ENCODE measurements at places on chromosomes 1 and 21.

DNA sequence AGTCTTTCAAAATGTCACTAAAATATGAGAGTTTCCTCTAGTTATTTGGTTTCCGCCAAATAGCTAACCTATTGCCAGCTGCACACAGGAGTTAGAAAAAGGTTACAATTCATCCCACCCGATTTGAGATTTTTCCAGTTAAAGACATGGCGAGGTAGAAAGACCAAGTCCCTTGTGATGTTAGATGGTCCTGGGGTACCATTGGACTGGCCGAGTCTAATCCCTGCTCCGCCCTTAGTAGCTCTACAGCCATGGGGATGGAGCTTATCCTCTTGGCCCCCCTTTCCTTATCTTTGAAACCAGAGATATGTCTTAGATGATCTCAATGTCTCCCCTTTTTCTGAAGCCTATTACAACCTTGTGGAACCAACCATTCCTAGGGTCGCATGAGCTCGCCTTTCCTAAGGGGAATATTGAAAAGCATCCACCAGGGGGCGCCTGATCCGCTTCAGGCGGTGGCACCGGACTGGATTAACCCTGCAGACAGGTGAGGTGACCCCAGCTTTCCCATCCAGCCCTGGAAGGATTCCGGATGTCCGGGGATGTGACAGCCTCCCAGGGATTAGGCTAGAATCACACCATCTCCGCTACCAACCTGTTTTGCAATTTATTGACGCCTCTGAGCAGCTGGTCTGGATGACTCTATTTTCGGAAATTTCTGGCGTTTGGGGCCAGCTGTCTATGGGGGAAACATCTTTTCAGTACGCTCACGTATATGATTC lies 68.3 kb upstream of the SIM2 start:
- DNase-seq: peak; percentile 81

DNA sequence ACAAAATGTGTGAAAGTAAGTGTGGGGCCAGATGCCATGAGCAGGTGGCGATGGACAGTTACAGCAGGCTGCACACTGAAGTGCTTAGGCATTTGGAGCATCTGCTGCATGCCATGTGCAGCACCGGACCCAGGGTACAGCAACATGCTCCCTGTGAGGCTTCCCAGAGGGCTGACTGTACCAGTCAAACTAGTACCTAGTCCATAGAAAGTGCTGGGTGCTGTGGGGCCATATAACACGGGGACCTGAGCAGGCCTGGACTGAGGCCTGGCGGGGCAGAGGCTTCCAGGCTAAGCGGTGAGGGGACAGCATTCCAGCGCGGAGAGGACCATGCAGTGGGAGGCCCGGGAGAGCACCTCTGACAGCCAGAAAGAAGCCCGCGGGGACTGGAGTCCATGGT lies 29.9 kb upstream of the PKP1 start:
- no peak for DNase-seq

DNA sequence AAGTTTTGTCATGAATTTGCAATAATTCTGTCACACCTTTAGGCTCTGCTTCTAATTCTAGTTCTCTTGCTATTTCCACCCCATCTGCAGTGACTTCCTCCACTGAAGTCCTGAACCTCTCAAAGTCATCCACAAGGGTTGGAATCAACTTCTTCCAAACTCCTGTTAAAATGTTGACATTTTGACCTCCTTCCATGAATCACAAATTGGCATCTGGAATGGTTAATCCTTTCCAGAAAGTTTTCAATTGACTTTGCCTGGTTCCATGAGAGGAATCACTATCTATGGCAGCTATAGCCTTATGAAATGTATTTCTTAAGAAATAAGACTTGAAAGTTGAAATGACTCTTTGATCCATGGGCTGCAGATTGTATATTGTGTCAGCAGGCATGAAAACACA lies 19.7 kb upstream of the SFT2D2 start:
- no peak for DNase-seq

- DNase-seq: no peak
Measured at GRCh38 chr1:234975122-234975940, 153.3 kb downstream of the TOMM20 start.

DNA sequence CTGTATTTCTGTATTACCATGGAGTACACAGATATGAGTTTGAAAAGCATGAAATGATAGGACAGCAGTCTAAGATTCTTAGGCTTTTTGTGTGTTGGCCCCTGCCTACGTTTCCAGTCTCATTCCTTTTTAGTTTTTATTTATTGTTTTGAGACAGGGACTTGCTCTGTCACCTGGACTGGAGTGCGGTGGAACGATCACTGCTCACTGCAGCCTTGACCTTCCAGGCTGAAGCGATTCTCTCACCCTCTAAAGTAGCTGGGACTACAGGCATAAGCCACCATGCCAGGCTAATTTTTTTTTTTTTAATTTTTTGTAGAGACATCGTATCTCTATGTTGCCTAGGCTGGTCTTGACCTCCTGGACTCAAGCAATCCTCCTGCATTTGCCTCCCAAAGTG lies 3.8 kb downstream of the RAVER2 start:
- no peak for DNase-seq

DNA sequence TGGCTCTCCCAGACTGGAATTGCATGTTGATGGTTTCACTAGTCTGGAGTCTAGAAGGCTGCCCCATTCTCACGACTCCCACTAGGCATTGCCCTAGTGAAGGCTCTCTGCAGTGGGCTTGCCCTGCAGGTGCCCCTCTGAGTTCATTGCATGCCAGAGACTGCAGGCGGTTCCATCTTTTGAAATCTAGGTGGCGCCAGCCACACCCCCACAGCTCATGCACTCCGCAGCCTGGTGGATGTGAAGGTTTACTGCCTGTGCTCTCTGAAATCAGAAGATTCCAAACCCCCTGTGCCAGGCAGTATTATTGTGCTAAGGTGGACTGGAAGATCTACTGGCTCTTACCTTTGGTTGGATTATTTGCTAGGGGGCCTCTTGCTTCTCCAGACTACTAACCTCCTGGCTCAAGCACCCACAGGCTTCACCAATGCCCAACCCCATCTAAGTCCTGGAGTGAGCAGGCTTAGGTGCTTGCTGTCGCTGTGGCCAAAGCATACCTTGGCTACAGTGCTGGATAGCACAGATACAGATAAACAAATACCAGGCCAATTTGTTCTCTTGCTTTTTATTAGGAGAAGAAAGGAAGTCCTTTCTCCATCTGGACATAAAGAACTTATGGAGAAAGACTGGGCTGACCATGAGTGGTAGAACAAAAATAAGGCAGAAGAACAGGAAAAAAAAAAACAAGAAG lies 83.5 kb upstream of the SIM2 start:
- no peak for DNase-seq

- DNase-seq: no peak
Measured at GRCh38 chr21:46475296-46475695, 16.6 kb downstream of the DIP2A start.

- no peak for DNase-seq
Measured at GRCh38 chr1:195243492-195243891, 1364.7 kb downstream of the KCNT2 start.

DNA sequence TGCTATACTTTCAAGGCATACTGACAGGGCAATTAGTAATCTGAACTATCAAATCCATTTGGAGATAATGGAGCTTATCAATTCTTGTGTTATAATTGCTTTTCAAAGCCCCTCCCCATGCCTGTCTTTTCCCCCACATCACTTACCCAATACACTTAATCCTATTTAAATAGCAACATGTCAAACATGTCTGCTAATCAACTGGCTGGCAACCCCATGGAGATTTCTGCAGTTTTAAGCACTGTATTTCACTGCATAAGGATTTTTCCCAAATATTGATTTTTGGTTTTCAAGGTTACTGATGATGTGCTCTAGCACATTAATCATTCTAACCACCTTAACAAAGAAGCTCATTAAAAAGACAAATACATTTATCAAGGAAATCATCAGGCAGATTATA lies 800.3 kb downstream of the PLA2G4A start:
- DNase-seq: no peak

- no peak for DNase-seq
Measured at GRCh38 chr1:46423574-46424240, 29.6 kb downstream of the FAAH start.

- DNase-seq: no peak
Measured at GRCh38 chr1:18776777-18777176, 82.7 kb downstream of the TAS1R2 start.

GRCh38 chr21:35579520-35580293 lies 480.6 kb downstream of the SETD4 start:
- no peak for DNase-seq

DNA sequence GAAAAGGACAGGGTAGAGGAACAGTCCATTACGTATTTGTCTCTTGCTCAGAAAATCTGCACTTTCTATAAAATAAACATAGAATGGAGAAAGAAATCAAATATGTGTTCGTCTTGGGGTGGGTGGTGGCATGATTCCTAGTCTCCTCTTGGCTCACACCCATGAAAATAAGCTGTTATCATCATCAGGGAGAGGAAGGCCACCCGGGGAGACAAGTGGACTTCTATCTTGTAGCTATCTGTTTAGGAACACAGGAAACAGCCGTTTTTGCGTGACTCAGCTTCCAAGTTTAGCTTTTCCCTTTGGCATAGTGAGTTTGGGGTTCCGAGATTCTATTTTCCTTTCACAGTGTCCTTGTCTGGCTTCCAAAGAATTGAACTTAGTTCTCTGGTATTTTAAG lies 622.3 kb downstream of the PTPRU start:
- no peak for DNase-seq

DNA sequence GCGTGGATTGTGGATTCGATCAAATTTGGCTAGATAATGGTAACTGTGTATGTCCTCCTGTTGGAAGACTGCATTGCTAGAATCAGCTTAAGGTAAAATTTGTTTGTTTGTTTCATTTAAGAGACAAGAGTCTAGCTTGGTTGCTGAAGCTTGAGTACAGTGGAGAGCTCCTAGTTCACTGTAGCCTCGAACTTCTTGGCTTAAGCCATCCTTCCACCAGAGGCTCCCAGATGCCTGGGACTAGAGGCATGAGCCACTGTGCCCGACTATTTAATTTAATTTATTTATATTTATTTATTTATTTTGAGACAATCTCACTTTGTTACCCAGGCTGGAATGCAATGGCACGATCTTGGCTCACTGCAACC lies 1.5 kb downstream of the PHACTR4 start:
- DNase-seq: no peak

DNA sequence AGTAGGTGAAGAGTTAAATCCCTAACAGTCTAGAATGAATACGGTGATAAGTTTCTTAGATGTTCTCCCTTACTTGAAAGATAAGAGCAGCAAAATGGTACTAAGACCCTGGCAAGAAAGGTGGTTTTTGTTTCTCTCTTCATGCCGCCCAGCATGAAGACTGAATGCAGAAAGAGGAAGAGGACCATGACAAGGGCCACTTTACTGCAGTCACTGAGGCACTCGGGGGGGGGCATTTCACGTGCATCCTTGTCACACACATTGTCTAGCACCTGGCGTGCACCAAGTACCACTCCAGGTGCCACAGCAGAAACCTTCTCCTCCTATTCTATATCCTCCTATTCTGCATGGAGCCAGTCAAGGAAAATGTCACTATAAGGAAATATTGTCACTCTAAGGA lies 222.0 kb downstream of the TOMM20 start:
- DNase-seq: no peak

- no peak for DNase-seq
Measured at GRCh38 chr21:45021428-45022347, 52.7 kb upstream of the ADARB1 start.

GRCh38 chr1:48960320-48960719 lies 183.6 kb upstream of the BEND5 start:
- no peak for DNase-seq

DNA sequence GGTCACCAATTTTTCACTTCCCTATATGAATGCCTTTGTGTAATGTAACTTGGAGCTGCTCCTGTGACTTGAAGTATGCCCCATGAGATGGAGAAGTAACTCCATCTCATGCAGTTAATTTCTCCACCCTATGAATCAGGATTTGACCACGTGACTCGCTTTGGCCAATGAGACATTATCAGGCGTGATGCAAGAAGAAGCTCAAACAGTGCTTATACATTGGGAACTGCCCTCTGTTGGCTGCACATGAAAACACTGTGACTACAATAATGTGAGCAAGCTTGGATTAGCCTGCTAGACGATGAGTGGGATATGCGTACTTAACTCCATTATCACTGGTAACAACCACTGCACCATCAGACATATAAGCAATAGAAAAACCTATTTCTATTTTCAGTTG lies 684.4 kb downstream of the PLA2G4A start:
- DNase-seq: no peak

DNA sequence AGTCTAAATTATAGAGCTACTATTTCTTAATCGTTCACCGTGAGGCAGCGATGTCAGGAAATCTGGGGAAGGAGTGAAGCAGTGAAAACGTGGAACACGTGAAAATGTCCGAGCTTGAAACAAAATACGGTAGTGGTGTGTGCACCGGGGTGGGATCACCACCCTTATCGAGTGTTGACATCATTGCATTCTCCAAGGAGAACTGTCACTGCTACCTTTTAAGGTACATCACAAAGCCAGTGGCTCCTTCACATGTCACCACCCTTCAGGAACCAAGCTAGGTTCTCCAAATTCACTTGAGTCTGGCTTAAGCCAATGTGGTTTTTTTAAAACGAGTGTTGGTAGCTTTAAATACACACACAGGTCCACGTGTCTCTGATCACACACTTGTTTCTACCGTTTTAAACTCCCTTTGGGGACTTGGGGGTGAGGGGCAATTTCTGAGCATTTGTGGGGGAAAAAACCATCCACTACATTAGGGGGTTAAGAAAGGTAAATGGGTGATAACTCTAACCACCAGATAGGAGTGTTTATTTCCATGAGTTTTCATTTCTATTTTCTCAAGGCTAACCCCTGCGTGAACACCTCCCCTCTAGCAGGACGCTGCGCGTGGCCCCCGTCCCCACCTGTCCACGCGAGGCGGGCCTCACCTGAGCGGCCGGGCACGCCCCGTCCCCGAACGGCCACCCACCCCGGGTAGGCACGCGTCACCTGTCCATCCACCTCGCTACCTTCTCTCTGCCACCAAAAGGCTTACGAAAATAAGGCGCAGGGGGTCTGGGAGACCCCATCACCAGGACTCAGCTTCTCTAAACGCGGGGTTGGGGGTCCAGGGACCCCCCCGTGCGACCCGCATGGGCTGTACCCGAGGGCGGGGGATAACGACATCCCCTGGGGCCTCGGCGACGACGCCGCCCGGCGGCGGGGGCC lies 978 bp downstream of the PRDM15 start:
- peak; percentile 62 for DNase-seq

DNA sequence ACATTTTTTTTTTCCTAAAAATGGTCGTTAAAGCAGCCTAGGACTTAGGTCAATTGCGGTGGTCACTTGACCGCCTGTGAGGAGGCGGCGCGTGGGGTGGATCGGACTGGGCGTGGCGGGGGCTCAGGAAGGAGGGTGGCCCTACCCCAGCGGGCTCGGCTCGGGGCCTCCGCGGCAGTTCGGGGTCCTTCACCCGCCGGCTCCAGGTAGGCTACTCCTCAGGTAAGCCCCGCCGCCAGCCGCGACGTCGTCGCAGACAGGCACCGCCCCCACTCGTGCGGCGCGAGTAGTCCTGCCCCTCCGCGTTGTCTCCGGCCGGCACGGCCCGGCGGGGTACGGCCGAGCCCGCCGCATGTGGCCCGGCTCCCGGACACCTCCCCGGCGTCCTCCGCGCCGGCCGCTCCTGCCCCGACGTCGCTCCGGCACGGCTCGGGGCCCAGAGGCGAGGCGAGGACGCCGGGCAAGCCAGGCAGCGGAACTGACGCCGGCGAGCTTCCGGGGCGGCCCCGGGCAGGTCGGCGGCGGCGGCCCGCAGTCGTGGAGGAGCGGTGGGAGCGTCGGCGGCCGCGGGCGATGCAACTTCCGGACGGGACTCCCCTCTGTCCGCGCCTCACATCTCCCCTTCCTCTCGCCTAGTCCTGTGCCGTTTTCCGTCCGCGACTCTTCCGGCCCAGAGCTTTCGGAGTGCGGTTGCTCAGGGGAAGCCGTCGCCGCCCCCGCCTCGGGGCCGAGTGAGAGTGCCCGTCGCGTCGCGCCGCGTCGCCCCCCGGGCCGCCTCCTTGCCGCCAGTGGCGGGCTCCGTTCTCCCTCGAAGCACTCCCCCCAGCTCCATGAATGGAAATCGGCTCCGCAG lies at the start of gene AGO3:
AGO3 (plus strand) TSS at position 513 of the 853 bp plus-strand sequence; CDS start at position 835, 322 bp downstream.
- peak; percentile 100 for DNase-seq

Data from NCI-H526 (cell line).